Neural progenitor cell (in vitro differentiated cells): ENCODE measurements at places on chromosomes 6 and 20. TPM values are rescaled to one million over a fixed set of nuclear protein-coding genes. Genes with fewer than 3 reads are reported as not detected.

The CRYBG1 gene
- total RNA-seq = 0.06 and 0.40 TPM in 2 replicates

The SIGLEC1 gene
- not detected in 2 replicates for total RNA-seq

The KIF13A gene
- 26.0 and 29.0 TPM in 2 replicates for total RNA-seq

The GJA10 gene
- total RNA-seq = 0.37 TPM in 1 of 2 replicates, not detected in the other

The SOBP gene
- 11.0 and 12.6 TPM in 2 replicates for total RNA-seq

The CTCFL gene
- total RNA-seq = 0.34 TPM in 1 of 2 replicates, not detected in the other

The ZBTB24 gene
- 13.9 and 17.3 TPM in 2 replicates for total RNA-seq

The C2 gene
- 1.1 and 1.4 TPM in 2 replicates for total RNA-seq

The PSORS1C2 gene
- total RNA-seq = not detected in 2 replicates

The SNAP25 gene
- total RNA-seq = not detected in 2 replicates

The C6orf52 gene
- 0.45 and 2.9 TPM in 2 replicates for total RNA-seq

The CALHM4 gene
- not detected in 2 replicates for total RNA-seq

The ZNF184 gene
- 13.4 and 21.8 TPM in 2 replicates for total RNA-seq
